T follicular helper cell (primary cell): ENCODE measurements at places on chromosomes 5 and 9.

GRCh38 chr9:126232461-126232860 is 94.2 kb upstream of the MVB12B start:
- no peak for DNase-seq

GRCh38 chr5:57662991-57663390 is 180.4 kb upstream of the ACTBL2 start:
- DNase-seq: no peak

GRCh38 chr9:101592788-101593187 is 2.0 kb downstream of the PPP3R2 start:
- DNase-seq: no peak

- peak; percentile 40 for DNase-seq
These were observed 270.1 kb upstream of the PTGER4 start for GRCh38 chr5:40409601-40410000.

DNA sequence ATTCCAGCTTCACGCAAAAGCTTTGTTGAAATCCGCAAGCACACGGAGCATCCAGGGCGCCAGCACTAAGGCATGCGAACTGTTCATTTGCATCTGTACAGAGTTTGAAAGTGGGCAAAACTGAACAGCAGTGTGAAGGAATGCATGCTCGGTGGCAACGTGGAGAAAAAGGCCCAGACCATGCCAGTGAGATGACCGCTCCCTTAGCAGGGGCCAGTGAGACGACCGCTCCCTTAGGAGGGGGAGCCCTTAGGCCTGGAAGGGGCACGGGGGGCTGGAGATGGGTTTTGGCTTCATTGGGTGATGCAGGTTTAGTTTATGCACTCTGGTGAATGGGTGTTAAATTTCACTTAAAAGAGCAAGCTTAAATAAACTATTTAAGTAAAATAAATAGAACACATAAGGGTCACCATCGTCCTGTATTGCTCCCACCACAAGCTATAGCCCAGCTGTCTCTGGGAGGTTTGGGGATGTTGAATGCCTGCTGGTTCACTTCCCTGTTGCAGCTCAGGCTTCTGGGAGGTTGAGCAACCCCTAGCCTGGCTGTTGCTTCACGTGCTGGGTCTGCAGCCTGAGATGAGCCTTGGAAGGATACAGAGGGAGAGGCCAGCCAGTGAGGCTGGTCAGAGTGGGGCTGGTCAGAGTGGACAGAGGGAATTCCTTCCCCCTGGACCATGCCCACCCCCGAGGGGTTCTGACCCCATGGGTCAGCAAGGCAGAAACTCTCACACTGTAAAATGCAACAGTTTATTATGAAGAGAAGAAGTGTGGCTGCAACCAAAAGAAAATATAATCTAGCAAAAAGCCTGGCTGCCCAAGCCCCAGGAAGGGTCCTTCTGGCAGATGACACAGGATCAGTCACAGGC is 4.6 kb upstream of the FCN1 start:
- no peak for DNase-seq

- DNase-seq: no peak
These were observed 9.5 kb downstream of the CXXC5 start for GRCh38 chr5:139657363-139658321.

GRCh38 chr5:156375895-156376495 is 49.0 kb downstream of the SGCD start:
- DNase-seq: no peak

DNA sequence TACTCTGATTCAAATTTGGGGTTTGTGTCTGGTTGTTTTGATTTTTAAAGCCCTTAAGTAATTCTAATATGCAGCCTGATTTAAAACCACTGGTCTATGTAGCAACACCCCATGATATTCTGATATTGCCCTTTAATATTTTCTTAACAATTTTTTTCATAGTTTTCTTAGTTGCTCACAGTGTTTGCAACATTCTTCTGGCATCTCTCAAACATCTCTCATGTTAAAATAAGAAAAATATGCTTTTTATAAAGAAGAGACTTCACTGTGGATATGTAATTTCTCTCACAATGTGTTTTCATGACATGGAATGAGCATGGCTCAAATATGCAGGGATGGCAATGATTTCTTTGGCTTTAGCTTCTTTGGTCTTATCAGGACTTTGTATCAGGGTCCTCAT is 183.7 kb downstream of the TAF11L14 start:
- no peak for DNase-seq

DNA sequence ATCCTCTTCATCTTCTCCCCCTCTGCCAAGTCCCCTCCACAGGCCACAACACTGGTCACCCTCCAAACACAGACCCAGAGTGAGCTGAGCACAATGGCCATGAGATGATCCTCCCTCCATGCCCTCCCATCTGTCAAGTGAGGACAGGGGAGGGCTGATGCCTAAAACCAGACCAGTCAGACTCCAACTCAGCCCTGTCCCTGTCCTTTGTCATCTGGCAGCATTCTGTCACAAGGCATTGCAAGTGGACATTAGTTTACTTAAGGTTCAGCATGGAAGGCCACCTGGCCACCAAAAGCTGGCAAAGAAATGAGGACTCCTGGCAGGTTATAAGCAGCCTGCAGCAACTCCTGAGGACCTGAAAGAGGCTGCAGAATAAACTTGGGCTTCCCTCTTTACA is 136.2 kb upstream of the SLC30A5 start:
- no peak for DNase-seq

GRCh38 chr5:75654693-75655295 is 43.5 kb downstream of the ANKDD1B start:
- no peak for DNase-seq

GRCh38 chr5:151083081-151083676 is 2.3 kb upstream of the TNIP1 start:
- peak; percentile 64 for DNase-seq

GRCh38 chr9:124780060-124780756 is 3.3 kb downstream of the OLFML2A start:
- no peak for DNase-seq

DNA sequence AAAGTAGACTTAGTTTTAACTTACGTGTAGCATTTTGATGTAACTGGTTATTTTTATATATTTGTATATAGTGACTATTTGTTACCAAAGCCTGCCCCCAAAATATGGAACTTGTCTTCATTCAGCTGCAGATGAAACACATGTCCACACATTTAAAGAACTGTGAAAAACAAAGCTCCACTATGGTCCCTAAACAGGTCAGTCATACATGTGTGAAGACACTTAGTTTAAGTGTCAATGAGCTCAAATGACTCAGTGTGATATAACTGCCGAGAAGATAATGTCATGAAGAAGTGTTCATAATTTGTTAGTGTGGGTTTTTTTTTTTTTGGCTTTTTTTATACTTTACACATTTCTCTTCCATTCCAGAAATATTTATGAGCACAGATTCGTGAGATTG is 28.2 kb downstream of the HAVCR1 start:
- no peak for DNase-seq

DNA sequence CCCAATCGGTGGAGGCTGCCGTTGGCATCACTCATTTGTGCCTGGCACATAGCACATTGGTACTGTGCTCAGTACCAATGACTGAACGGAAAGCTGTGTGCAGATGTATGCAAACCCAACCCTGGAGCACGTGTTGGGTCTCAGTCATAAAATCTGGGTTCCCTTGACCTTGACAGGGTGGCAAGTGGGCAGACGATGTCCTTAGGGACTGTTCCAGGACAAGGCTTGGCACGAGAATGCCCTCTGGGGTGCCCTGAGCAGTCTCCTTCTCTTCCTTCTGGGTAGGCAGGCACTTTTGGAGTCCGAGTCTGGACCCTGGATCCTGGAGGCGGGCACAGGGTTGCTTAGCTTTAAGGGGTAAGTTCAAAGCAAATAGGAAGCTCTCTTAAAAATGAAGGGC is 75.8 kb downstream of the MACROH2A1 start:
- DNase-seq: no peak

DNA sequence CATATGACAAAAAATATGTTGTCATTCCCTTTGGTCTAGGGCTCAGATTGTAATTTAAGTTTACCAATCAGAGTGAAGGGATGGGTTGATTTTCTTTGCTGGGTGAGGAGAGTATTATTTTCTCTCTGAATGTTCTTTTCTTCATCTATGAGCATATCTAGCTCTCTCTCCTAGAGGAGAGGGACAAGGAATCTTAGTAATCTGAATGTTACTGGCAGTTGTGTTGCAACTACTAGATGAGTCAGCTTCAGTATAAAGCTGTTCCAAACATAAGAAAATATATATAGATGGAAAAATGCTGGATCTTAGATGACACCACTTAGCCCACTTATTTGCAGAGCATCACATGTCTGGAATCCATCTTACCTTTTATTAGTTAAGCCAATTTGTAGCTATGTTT is 259.3 kb downstream of the TUSC1 start:
- no peak for DNase-seq

GRCh38 chr9:126454795-126455194 is 128.2 kb downstream of the MVB12B start:
- no peak for DNase-seq

DNA sequence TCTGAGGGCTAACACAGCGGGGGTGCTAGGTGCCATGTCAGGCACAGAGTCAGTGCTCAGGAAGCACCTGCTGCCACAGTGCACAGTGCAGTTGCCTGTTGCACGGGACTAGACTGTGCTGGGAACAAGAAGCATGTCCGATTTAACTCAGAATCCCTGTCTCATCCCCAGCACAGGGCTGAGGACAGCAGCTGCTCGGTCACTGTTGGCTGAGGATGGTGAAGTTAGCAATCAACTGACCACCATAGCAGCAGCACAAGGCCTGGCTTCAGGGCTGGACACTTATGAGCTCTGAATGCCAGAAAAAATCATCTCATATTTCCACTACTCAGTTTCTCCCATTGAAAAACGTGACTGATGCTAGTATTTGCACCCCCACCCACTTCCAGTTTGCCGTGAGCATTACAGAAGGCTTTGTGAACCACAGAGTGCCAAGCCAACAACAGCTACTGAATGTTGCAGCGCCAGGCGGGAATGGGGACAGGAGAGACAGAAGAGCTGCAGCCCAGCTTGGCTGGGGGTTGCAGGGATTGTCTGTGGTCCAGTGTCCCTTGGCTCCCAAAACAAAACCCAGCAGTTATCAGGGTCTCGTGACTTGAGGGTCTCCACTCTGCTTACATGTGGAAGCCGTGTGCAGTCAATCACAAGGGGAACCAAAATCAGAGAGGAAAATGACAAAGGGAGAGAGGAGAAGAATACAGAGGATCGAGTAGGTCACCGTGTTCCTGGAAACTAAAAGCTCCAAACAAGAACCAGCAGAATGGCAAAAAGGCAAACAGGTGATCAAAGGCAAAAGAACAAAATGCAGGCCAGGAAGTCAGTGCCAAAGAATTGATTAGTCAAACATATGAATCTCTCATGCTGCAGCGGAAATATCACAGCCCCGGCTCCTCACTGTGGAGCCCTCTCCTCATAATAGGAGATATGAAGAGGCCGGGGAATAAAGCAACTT is 155.6 kb downstream of the CRB2 start:
- no peak for DNase-seq

DNA sequence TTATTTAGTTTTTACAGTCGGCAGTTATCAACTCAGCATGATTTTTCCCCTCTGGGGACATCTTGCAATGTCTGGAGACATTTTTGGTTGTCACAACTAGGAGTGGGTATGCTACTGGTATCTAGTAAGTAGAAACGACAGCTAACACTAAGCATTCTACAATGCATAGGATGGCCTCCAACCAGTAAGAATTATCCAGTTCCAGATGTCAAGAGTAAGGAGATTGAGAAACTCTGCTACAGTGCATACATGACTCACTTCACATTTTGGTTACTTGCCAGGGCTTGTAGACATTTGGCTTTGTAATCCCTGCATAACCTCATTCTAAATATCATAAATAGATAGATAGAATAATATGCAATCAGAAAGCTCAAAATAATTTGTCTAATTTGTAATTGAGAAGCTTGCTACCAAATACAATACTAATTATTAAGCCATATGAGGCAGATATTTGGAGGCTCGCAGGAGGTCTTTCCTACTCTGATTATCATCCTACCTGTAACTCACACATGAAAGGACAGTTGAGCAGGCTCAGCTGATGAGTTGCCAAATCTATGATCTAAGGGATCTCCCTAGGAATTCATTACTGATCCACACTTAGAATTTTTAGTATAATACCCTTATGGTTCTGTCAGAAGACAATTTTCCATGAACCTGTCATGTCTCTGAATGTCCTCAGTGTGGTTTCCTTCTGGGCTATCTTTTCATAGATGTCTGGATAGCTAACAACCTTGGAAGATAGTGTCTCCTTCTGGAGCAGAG is 346.9 kb upstream of the TLE4 start:
- no peak for DNase-seq
